ENCODE measurements at places on chromosomes 6 and 20. TPM values are rescaled to one million over a fixed set of nuclear protein-coding genes. Genes with fewer than 3 reads are reported as not detected.

- DNase-seq: no peak
Observed at GRCh38 chr6:44247338-44248302, 719 bp downstream of the HSP90AB1 start.

DNA sequence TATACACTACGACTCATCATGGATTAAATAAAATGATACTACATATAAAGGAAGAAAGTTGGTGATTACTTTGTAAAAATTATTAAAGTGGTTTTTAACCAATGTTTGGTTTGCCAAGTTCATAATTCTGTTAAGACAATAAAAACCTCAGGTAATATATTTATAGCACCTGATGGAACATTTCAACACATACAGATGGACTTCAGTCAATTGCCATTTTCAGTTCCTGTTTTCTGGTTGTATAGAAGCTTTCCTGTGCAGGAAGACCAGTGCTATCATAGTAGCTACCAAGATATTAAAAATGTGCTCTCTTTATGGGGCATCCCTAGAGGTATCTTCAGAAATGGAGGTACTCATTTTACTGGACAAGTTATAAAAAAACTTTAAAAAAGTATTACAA, 1686.4 kb downstream of the GRIK2 start:
- no peak for DNase-seq

Gene TMEM151B
- 25.6 TPM for total RNA-seq

DNA sequence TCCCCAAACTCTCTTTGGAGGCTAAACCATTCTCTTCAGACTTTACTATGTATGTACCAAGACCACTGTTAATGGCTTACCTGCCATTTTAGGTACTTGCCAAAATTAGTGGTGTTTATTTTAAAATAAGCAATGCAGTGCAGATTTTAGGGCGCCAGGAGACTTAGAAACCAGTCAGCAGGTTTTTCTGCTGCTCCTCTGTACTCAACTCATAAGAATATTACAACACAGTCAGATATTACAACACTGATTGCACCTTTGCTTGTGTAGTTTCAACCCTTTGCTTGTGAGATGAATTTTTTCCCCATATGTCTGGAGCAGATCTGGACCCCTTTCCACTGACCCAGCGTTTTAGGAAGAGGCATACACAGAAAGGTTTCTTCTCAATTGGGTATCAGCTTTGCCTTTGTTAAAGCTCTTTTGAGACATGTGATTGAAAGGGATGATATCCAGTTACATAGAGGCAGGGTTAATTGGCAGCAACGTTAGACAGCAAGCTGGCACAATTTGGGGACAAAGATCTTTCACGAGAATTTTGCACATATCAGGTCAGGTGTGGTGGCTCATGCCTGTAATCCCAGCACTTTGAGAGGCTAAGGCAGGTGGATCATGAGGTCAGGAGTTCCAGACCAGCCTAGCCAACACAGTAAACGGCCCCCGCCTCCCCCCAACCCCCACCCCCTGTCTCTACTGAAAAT, 6.2 kb downstream of the TTPAL start:
- DNase-seq: no peak

DNA sequence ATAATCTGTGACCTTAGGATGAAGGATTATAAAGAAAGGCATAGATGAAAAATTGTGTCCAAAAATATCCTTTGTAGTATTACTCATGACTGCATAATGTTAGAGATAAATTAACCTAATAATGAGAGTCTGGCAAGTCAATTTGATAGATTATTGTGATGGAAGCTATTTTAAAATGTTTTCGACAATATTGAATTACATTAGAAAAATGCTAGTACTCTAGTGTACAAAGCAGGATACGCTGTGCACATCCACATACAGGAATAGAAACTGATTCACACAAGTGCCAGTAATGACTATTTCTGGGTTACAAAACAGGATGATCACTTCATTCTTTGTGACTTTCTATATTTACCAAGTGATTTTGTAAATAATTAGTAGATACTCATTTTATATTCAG, 3.3 kb downstream of the SLC17A2 start:
- no peak for DNase-seq

Gene RSPO3
- 7.4 TPM for total RNA-seq

DNA sequence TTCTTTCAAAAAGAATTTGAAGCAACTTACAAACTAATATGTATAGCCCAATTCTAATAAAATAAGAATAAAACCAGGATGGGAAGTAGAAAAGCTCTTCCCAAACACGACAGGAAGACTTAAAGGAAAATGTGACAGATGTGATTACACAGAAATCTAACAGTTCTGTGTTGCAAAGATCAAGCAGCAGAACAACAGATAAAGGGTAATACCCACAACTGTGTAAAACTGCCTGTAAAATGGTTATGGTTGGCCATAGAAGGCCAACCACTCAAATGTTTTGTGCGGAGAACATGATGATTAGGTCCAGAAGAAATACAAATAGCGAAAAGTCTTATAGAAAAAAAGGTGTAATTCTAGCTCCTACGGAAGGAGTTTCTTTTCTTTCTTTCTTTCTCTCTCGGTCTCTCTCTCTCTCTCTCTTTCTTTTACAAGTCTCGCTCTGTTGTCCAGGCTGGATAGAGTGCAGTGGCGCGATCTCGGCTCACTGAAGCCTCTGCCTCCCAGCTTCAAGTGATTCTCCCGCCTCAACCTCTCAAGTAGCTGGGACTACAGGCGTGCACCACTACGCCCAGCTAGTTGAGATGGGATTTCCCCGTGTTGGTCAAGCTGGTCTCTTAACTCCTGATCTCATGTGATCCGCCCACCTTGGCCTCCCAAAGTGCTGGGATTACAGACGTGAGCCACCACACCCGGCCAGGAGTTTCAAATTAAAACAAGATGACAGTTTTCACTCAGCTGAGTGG, 128.5 kb downstream of the QRSL1 start:
- no peak for DNase-seq

Gene RAB32
- 3.4 TPM for total RNA-seq

DNA sequence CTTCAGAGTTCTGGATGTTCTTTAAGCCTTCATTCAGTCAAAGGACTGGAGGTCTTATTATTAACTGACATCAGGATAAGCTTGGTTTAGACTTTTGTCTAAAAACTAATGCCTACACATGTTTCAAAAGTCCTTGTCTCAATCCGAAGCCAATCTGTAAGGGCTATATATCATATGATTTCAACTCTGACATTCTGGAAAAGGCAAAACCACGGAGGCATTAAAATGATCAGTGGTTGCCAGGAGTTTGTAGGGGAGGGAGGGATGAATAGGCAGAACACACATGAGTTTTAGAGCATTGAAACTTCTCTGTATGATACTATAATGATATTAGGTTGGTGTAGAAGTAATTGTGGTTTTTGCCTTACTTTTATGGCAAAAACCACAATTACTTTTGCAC, 1285.8 kb upstream of the CITED2 start:
- no peak for DNase-seq

Gene KIAA1755
- 5.6 TPM for total RNA-seq

DNA sequence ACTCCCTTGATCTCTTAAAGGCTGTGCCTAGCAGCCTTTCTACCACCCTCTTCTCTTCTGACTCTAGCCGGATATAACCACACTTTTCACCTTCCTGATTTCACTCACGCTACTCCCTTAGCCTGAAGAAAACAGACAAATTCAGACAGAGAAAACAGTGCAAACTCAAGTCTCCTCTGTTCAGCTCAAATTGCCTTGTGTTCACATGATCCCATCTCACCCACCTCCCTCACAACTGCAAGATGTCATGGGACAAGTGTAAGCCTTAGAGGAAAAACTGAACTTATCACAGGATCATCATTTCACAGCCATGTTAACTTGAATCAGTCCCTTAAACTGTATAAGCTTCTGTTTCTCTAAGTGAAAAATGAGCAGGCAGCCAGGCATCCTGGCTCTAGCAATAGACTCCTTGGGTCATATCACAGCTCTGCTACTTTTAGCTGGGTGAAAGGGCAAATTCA, 66.5 kb upstream of the TENT5A start:
- DNase-seq: no peak

DNA sequence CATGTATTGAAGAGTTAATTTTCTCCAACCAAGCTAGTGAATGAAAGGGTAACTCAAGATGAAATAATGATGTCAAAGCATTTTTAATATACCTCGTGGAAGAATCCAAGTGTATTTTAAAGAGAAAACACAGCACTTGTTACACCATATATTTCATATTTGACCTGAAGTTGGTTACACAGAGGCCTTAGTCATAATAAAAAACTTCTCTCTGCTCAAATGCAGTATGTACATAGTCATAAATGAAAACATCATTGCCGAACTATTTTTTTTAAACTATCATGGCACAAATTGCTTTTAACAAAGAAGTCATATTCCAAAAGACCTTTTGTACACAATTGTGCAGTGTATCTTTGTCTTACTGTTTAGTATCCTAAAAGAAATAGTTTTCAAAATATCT, 43.0 kb downstream of the BACH2 start:
- DNase-seq: no peak

DNA sequence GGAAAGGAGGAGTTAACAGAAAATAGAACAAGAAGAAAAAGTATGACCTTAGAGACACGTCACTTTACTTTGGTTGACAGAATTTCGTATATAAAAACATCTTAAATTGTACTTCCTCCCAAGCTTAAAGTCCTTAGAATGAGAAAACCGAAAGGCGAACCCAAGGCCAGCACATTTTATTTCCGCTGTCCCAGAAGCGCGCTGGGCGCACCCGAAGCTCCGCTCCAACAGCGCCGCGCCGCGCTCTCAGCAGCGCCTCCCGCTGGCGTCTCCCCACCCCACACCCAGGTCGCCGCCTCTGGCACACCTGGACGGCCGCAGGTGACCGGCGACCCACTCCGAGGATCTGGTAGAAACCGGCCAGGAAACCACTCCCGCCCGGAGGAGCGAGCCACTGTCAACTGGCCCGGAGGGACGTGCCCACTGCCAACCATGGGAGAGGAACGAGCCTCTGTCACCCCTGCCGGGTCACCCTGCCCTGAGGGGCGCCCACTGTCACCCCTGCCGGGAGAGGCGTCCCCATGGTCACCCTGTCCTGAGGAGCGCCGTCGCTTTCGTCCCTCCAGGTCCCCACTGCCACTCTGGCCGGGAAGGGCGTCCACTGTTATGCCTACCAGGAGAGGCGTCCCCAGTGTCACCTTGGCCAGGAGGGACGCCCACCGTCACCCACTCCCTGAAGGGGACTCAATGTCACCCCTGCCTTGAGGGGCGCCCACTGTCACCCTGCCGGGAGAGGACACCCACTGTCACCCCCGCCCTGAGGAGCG, 824 bp downstream of the MPC1 start:
- peak; percentile 22 for DNase-seq

- DNase-seq: no peak
Observed at GRCh38 chr6:79072640-79073181, 5.3 kb downstream of the PHIP start.

- no peak for DNase-seq
Observed at GRCh38 chr6:34563513-34563870, 7.4 kb upstream of the SPDEF start.

Gene TENT5A
- total RNA-seq: 8.1 TPM

DNA sequence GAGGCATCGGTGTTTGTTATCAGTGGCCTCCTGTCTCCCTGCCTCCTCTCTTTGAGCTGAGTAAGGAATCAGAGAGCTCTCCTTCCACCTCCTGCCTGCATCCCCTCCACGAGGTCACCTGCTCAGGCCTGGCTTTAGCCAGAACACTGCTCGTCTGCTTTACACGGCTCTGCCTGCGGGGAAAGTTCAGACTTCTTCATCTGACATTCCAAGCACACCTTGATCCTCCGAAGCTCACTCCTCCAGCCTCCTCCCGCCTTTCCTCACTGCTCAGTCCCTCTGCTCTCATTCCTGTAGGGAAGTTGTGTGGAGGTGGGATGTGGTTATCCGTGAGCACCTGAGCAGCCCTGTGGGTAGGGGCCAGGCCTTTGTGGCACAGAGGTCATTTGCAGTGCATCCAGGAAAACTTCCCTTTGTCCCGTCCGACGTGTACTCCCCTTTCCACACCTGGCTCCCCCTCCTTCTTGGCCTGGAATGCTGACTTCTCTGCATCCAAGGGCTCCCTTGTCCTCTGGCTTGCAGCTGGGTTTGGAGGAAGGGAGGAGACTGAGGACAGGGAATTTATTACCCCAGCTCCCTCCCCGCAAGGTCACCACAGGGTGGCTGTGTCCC, 12.8 kb upstream of the CCDC167 start:
- no peak for DNase-seq

DNA sequence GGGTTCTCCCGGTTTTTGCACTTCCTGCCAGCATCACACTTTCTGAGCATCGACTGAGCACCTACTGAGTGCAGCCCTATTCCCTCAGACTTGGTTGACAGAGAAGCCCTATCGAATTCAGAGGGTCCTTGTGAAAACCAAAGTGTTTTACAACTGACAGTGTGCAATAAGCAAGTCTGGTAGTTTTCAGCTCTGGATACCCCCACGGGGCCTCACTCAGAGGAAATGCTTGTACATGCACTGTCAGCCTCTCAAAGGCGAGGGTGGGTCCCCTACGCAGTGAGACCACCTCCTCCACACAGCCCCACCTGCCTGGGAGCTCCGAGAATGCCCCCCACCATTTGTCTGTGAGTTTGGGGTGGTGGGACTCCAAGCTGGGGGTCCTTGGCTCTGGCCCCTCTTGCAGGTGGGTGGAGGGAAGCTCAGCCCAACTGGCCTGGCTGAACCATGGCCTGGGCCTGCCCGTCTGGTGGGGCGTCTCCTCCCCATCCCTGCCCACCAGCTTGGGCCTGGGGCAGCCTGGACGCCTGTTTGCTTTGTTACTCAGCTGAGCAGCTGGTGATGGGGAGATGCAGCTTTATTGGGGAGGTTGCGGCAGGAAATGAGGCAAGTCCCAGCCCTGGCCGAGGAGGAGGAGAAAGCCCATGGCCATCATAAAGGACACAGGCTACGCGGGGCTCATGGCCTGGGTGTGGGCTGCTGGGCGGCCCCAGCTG, 1.7 kb downstream of the SPDEF start:
- DNase-seq: no peak

Gene C6orf15
- total RNA-seq: not detected

- peak; percentile 24 for DNase-seq
Observed at GRCh38 chr20:50837532-50838321, 42.9 kb downstream of the BCAS4 start.

Gene BPIFB4
- total RNA-seq: not detected

Data from cerebellum (tissue), 4 donors.